Activated naive CD4-positive, alpha-beta T cell treated with anti-CD3 and anti-CD28 coated beads for 36 hours (primary cell): ENCODE measurements at places on chromosomes 4 and X. TPM values are rescaled to one million over a fixed set of nuclear protein-coding genes. Genes with fewer than 3 reads are reported as not detected.

GRCh38 chrX:109928596-109929335, 74.1 kb upstream of the TMEM164 start:
- H3K27me3 ChIP-seq = no peaks in the 10 kb centered on the region
- no peaks in the 10 kb centered on the region for H3K4me1 ChIP-seq
- H3K4me3 ChIP-seq = no peak overlapping the region
- H3K27ac ChIP-seq = no peak overlapping the region

DNA sequence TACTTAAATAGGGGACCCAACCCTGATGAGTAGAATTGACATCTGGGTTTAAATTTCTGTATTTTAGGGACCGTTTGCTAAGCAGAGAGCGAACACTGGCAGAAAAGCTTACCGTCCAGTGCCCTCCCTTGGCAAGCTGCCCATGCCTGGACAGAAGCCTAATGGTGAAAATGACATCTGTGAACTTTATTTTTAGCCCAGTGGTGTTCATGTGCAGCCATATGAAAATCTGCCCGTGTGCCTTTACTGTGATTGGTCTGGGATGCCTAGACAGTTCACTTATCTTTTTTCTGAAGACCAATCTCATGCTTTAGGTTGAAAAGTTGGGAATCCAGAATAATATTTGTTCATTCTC, 1.1 kb downstream of the STBD1 start:
- no peak overlapping the region for H3K4me3 ChIP-seq
- no peak for DNase-seq
- H3K27me3 ChIP-seq = peaks cover 4% of the 10 kb centered on the region
- no peaks in the 10 kb centered on the region for H3K36me3 ChIP-seq
- peaks cover 11% of the 10 kb centered on the region for H3K4me1 ChIP-seq
- H3K27ac ChIP-seq = no peak overlapping the region

- no peaks in the 10 kb centered on the region for H3K36me3 ChIP-seq
- no peaks in the 10 kb centered on the region for H3K4me1 ChIP-seq
- H3K27ac ChIP-seq = no peak overlapping the region
- no peak for DNase-seq
- H3K27me3 ChIP-seq = no peaks in the 10 kb centered on the region
Measured at GRCh38 chrX:68938244-68939004, 109.6 kb downstream of the EFNB1 start.

Gene SOWAHD
- total RNA-seq = not detected
